ENCODE measurements at places on chromosomes 3 and 15.

DNA sequence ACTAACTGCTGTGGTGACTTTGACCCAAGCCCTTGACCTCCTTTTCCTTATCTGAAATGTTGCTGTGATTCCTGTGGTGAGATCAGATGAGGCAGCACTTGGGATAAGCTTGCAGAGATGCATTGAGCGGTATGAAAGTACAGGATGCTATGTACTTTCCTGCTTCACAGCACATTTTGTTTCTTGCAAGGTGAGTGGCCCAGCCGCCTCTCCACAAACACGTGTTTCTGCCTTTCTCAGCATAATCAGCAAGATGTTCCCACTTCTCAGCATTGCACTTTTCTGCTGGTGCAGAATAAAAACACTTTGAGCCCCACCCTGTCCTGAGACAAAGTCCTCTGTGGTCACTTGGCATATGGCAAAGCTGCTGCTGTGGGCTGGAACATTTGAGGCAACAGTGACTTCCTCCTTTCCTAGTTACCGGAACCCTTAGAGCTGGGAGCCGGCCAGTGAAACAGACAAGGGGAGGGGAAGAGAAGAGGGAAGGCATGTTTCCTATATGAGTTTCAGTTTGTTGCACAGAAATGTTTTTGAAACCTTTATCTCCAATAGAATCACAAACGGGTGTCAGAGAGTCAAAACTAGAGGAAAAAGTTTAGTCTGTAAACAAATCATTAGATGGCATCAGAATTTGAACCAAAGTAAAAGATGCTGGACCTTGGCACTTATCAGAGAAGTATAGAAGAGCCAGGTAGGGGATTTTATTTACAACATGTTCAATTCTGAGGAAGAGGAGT lies 5.0 kb downstream of the NUDT16 start:
- DNase-seq: no peak

GRCh38 chr15:42182961-42183360 lies 25.1 kb downstream of the VPS39 start:
- no peak for DNase-seq

DNA sequence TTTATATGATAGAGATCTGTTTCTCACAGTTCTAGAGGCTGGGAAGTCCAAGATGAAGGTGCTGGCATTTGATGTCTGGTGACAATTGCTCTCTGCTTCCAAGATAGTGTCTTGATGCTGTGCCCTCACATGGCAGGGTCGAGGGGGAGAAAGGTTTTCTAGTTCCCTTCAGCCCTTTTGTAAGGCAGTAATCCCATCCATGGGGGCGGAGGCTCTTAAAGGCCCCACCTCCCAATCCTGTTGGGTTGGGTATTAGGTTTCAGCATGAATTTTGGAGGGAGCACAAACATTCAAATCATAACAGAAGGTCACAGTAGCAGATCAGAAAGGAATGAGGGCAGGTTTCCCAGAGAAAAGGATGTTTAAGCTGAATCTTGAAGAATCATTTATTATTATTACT lies 601.7 kb upstream of the ZNF717 start:
- DNase-seq: no peak

DNA sequence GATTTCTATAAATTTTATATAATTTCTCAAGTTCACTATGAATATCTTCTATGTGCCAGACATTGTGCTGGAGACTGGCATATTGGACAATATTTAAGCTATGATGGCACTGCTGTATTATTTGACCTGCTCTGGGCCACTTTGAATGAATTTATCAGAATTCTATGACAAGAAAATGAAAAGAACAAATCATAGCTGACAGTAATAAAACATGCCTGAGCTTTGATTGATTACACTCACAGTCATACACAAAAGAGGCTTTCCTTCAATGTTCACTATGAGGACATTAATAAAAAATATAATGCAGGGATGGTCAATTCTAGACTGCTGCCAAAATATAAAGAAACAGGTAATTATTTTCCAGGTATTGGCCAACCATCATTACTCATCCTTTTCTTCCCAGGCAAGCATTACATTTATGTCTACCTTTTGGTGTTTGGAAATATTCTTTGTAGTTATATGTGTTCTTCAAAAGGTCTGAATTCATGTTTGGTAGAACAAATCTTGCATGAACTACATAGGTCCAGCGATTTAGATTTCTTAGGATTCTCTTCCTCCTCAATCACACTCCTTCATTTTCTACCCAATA lies 81.0 kb upstream of the ALCAM start:
- DNase-seq: no peak

GRCh38 chr15:94272251-94272898 lies 41.0 kb downstream of the MCTP2 start:
- DNase-seq: peak; percentile 89

DNA sequence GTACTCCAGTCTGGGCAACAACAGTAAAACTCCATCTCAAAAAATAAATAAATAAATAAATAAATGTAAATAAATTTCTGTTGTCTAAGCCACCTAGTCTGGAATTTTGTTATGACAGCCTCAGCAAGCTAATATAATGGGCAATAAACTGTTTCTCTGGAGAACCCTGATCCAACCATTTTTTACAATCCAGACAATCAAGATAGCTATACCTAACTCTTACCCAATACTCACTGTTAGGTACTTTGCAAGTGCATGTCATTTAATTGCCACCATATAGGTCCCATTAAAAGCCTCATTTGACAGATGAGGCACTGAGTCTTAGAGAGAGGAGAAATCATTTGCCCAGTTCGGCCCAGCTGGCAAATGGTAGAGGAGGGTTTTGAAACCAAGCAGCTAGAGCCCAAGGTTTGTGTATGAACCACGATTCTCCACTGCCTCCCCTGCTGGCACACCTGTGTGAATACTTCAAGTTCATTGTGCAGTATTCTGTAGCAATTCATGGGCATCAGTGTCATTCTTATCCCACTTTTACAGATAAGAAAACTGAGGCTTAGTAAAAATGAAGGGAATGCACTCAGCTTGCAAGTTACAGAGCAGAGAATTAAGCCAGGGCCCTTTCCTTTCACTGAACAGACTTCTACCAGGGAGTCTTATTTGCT lies 107.0 kb upstream of the UBE2E1 start:
- DNase-seq: no peak

GRCh38 chr15:90675464-90675863 lies 41.7 kb upstream of the BLM start:
- DNase-seq: no peak

GRCh38 chr15:50854601-50855490 lies 53.6 kb upstream of the AP4E1 start:
- no peak for DNase-seq

GRCh38 chr15:94002041-94002440 lies 229.3 kb upstream of the MCTP2 start:
- DNase-seq: no peak
